ENCODE measurements at places on chromosomes 3 and 15.
A peak's percentile ranks its signal among the peaks of the same experiment; 100 is the strongest.

DNA sequence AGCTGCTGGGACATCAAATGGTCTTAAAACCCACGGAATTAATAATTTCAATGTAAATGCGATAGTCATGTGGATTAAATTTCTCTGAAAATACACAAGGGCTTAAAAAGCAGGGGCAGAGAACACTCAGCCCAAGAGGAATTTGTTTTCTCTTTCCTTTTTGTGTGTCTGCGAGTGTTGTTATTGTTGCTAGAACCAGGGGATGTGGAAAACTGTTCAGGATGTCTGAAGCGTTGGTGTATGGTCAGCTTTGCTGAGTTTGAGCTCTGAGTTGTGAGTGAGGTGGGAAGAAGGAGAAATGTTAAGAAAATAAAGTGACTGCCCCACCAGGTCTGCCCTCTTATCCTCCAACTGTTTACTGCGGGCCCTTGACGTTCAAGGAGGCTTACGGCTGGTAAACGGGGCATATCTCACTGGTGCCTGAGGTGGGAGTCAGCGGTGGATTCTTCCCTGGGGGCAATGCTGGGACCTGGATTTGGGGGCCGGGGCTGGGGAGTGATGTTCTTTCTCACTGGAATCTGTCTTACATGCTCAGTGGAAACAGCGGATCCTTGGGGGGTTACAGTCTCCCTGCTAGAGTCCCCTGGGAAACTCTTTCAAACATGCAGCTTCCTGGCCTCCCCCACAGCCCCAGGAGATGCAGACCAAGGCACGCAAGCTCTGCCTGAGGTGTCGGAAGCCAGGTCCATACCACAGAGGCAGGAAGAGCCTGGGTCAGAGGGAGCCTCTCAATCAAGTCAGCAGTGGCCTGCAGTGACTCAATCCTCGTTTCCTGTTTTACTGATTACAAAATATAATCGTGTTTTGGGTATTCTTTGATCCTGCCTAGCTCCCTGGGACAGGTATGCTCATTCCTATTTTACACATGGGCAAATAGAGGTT, 41.8 kb downstream of the ITGA11 start:
- DNase-seq, result no peak

DNA sequence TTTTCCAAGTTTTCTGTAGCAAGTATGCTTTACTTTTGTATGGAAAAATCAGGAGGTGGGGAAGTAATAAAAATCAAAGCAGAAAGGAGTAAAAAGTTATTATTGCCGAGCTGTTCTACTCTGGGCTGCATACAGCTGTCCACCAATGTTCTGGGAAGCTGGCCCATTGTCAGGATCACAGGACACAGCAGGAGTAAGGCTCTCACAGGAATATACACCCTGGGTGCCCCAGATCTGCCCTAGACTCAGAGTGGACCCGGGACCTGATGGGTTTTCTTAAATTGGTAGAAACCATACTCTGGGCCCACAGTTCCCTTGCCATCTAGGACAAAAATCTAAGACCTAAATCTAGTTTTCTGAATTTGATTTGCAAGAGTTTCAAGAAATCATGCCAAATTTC, 60.4 kb downstream of the TNIK start:
- no peak for DNase-seq

DNA sequence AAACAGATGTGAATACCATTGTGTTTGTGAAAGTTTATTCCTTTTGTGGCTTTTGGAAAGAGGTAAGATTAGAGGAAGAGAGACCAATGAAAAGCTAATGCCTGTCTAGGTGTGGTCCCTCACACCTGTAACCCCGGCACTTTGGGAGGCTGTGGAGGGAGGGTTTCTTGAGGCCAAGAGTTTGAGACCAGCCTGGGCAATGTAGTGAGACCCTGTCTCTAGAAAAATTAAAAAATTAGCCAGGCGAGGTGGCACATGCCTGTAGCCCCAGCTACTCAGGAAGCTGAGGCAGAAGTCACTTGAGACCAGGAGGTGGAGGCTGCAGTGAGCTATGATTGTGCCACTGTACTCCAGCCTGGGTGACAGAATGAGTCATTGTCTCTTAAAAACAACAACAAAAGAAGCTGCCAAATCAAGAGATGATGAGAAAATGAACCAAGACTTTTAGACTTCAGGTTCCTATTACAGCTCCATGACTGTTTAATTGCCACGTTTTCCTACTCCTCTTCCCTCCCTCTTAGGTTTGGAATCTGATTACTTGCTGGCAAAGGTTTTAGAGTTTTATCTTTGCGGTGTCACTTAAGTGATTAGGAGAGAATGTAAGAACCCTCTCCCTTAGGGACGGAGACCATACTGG, 68.7 kb downstream of the CGNL1 start:
- no peak for DNase-seq

DNA sequence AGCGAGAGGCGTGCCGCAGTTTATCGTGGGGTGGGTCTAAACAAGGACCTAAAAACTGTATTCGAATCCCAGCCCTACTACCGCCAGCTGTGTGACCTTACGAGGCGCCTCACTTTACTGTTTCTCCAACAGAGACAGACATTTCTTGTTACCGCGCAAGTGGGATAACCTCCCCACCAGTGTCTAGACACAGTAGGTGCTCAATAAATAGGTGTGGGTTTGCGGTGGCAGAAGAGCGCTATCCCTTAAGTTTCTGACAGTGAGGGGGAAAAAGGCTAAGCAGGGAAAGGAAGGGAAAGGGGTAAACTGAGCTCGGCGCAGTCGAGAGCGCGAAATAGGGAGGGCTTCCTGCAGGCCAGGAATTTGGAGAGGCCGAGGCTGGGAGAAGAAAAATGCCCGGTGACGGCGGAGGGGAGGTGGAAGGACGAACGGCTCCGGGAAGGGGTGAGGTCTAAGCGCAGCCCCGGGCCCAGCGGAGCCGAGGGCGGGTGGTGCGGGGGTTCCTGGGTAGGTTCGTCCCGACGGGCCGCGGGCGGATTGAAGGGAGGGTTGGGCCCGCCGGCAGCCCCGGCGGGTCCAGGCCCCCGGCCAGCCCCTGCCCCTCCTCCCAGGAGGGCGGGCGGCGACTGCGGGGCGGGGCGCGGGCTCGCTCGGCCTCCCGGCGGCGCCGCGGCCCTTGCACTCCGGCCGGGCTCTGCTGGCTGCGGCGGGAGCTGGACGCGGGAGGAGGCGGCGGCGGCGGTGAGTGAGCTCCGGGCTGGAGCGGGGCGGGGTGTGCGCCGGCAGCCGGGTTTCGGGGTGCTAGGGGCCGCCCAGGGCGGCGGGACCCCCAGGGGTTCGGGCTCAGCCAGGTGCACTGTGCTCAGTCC, at the start of gene CGNL1:
CGNL1 (plus strand) TSS at position 679 of the 869 bp plus-strand sequence. CDS start 61,495 bp downstream, outside the sequence.
- no peak for DNase-seq

GRCh38 chr15:88023914-88024313, 232.6 kb downstream of the NTRK3 start:
- peak; percentile 12 for DNase-seq

- peak; percentile 64 for DNase-seq
These were observed 226.1 kb downstream of the VPS13C start for GRCh38 chr15:61834076-61834697.

DNA sequence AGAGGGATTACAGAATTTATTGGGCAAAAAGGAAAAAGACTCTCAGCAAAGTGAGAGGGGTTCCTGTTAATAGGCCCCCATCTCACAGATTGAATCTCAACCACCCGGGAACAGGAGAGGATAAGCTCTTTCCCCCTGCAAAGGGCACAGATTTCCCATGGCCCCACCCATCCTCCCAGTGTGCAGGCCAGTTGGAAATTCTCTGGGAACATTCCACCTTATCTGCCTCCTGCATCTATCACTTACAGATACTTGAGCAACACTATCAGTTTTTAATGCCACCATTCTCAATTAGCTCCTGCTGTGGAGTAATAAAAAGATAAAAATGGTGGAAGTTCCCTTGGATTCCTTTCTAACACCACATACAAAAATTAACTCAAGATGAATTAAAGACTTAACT, 350.0 kb upstream of the BCHE start:
- DNase-seq, result no peak

- peak; percentile 77 for DNase-seq
These were observed 7.5 kb upstream of the PGPEP1L start for GRCh38 chr15:99014803-99015697.

- DNase-seq, result peak; percentile 1
These were observed 30.9 kb upstream of the C15orf39 start for GRCh38 chr15:75170711-75171341.

- DNase-seq, result no peak
These were observed 53.5 kb downstream of the IQCH start for GRCh38 chr15:67307889-67308597.

DNA sequence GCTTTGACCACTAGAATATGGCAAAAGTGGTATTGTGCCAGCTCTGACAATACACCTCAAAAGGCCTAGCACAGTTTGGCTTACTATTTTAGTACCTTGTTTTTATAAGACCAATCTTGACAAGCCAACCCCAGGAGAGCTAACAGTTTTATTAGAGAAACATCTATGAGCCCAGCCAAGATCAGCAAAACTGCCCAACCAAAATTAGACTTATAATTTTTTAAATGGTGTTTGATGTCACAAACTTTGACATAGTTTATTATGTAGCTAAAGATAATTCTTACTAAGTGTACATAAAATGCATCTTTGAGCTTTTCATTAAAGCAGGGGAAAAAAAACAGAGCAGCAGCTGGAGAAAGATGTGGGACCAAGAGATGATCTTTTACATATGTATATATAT, 537.5 kb downstream of the ZPLD1 start:
- DNase-seq, result no peak

DNA sequence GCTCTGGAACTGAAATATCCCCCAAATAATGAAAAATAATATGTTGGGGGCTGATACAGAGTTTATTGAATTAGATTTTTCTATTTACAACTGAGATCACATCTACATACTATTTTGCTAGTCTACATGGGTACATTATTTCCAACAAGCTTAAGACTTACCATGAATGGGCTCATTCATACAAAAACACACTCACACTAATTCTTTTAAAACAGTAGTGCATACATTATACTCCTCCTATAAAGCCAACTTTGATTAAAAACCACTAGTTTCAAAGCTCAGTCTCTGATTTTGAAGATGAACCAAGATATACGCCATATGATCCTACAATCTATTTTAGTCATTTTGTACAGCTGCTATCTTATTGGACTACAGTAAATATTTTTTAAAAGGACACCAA, 24.9 kb downstream of the TSPAN3 start:
- DNase-seq, result no peak

GRCh38 chr3:137332297-137332696, 374.5 kb downstream of the IL20RB start:
- no peak for DNase-seq

DNA sequence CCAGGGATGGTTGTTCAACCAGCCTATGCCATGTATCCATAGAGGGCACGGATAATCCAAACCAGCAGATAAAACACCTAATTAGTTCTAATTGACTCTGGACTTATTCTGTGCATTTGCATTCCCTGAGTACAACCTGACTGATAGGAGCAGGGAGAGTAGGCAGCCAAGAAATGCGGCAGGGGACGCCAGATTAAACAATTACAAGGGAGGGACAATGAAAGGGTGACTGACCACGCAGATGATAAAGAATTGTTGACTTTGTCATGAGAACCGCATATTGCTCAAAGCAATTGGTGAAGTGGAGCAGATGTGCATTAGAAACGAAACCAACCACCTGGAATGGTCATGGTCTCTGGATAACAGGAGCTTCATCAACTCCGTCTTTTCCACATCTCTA, 369.1 kb upstream of the FRG2C start:
- no peak for DNase-seq

GRCh38 chr15:100429116-100429728, 87.4 kb upstream of the ADAMTS17 start:
- no peak for DNase-seq

DNA sequence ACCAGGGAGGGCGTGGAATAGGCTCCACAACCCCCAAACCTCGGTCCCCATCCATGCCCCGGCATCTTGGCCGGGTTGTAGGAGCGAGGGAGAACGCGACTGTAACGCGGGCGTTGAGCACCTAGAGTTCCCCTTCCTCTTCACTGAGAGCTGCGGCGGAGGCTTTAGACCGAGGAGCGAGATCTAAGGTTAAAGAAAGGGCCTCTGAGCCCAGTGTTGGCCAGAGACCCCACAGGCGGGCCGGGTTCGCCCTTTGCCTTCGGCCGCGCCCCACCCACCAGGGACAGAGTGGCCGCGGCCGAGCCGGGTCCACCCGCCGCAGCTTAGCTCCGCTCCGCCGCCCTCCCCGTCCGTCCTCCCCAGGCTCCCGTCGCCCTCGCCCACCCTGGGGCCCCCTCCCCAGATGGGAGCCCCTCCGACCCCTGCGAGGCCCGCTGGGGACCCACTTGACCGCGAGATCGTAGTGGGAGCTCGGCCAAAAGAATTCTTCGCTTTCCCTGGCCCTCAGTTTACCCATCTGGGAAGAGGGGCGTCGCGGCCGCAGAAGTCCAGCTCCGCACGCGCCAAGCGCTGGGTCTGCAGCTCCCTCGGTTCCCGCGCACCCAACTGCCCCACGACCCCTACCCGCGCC, 425 bp downstream of the ANPEP start:
- no peak for DNase-seq

GRCh38 chr15:33045066-33045810, 149.3 kb downstream of the FMN1 start:
- DNase-seq, result no peak

DNA sequence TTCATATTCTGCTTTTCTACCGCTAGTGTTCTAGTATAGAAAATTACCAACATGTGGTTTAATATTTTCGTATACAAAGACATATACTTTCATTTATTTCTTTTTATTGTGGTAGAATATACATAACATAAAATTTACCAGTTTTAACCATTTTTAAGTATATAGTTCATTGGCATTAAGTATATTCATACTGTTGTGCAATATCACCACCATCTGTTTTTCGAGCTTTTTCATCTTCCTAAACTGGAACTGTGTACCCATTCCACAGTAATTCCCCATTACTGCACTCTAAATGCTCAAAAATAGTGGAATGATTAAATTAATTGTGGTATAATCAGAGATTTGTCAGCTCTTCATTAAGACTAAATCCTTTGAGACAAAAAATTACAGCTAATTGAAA, 62.9 kb downstream of the ECT2 start:
- DNase-seq, result no peak

GRCh38 chr3:64238971-64239667, 13.9 kb upstream of the PRICKLE2 start:
- no peak for DNase-seq

DNA sequence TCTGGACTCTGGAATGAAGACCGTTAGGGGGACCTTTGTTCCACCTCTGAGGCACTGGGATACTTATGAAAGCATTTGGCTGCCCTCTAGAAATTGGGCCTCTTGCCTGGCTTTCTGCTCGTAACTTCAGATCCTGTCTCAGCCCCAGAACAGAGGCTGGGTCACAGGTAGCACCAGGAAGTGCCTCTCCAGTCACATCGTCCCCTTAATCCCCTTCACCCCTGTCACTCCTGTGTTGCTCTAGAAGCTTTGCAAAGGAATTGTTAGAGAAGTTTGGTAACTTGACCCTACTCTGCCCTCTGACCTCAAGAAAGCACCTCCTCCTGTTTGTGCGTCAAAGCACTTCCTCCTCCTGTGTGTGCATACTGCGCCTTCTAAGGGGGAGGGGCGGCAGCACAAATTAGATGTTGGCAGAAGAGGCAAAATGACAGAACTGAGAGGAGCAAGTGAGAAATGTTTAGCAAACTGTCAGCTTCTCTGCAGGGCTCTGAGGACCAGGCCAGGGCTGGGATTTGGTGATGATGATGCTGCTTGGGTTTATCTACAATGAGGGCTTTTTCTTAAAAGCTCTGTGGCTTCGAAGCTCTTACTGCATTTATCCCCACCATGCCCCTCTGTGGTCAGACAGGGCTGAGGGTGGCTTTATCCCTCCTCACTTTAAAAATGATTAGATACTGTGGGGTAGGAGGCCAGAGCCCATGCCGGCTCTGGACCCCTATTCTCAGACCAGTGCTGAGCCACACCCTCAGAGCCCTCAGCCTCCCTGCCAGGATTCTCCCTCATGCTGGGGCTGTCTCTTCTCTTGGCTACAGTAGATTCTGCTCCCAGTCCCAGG, 76.2 kb downstream of the LARS2 start:
- no peak for DNase-seq

GRCh38 chr3:109900783-109901182, 563.4 kb upstream of the DPPA4 start:
- peak; percentile 86 for DNase-seq
